ENCODE measurements at places on chromosomes 2 and 18.

DNA sequence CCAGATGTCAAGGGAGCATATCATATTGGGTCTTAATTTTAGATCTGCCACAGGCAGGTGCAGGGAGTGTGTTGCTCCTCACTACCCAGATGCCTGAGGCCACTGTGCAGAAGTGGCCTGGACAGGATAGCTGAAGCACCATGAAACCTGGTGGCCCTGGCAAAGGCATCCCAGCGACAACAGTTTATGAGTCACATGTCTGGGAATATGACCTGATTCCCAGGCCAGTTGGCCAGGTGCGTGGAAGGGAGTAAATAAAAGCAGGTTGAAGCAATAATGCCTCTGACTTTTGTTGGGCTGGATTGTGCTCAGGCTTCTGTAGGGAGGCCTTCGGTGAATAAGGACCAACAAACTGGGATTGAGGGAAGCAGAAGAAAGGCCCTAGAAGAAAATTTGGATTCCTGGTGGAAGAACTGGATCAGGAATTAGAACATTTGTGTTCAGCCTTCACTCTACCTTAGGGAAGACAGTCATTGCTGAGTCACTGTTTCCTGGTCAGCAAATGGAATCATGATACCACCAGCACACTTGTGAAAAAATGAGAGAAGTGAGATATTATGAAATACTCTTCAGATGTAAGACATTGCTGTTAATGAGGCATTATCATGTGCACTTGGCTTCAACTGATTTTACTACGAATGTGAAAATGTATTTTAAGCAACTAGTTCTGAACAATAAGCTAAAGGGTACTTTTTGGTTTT lies 78.4 kb upstream of the ZNF516 start:
- peak; percentile 68 for DNase-seq

GRCh38 chr2:218123986-218124385 lies 1.8 kb upstream of the CXCR2 start:
- DNase-seq: no peak

- no peak for DNase-seq
Observed at GRCh38 chr2:96163768-96164429, 18.7 kb upstream of the DUSP2 start.

- no peak for DNase-seq
Observed at GRCh38 chr2:163751696-163752095, 15.9 kb upstream of the FIGN start.

- DNase-seq: no peak
Observed at GRCh38 chr18:37499044-37499443, 66.6 kb downstream of the CELF4 start.

GRCh38 chr2:139805441-139805840 lies 1025.3 kb upstream of the NXPH2 start:
- peak; percentile 5 for DNase-seq

DNA sequence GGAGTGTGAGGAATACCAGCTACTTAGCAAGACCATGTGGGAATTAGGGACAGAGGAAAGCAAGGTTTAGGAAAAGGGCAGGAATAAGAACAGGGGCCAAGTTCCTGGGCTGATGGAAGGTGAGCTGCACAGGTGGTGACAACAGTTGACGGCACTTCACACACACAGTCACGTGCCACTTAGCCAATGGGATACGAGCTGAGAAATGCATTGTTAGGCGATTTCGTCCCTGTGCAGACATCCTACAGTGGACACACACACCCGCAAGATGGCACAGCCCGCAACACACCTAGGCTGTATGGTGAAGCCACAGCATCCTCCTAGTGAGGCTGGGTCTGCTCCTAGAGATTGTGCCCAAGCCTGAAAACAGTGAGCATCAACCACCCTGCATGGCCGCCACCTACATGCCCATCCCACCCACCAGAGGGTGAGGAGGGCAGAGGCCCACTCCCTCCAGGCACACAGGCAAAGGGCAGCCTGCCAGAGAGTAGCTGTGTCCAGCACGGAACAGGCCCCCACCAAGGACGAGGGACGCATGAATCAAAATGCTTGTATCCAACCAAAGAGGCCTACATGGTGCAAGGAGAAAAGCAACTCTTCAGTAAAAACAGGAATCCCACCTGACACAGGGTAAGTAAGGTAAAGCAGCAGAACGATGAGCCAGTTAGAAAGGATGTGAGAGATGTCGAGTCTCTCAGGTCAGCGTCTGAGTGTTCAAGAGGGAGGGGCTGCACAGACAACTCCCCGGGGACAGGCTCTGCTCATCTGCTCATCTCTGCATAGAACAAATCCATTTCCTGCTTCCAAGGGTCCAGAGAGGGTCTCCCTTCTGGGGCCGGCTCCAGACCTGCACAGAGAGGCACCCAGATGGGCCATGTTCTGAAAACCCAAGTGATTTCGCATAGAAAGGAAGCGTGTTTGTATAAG lies 51.3 kb downstream of the ZNF516 start:
- DNase-seq: no peak

- DNase-seq: no peak
Observed at GRCh38 chr2:38233231-38233983, 143.7 kb downstream of the ATL2 start.

DNA sequence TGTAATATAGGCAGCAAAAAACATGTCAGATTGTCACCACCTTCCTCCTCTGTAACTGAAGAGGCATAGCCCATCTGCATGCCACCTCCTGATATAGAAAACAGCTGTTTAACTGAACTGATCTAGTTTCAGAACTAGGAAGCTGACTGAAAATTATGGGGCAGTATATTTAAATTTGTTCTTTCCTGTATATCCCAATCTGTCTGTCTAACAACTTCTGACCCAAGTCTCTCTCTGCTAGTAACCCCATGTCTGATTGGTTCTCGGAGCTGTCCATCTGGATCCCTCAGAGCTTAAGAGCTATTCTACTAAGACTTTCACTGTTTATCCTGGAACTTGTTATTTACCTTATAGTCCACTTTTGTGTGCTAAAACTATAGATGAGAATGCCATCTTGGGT lies 68.2 kb upstream of the SLC35G4 start:
- no peak for DNase-seq

DNA sequence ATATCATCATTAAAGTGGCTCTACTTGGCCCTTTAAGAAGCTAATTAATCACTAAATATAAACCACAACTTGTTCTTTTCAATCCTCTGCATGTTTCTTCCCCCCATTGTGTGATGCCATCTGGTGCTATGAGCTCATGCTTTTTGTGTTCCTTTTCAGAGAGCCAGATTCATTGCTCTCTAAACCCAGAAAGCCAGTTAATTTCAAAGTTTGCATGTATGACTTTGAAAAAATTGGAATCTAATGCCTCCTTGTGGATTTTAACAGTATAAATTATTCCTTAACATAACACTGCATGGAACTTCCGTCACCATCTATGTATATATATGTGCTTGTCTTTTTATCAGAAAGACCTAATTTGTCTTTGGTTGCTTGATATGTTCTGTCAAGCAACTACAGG lies 31.1 kb downstream of the TMEM178A start:
- no peak for DNase-seq

DNA sequence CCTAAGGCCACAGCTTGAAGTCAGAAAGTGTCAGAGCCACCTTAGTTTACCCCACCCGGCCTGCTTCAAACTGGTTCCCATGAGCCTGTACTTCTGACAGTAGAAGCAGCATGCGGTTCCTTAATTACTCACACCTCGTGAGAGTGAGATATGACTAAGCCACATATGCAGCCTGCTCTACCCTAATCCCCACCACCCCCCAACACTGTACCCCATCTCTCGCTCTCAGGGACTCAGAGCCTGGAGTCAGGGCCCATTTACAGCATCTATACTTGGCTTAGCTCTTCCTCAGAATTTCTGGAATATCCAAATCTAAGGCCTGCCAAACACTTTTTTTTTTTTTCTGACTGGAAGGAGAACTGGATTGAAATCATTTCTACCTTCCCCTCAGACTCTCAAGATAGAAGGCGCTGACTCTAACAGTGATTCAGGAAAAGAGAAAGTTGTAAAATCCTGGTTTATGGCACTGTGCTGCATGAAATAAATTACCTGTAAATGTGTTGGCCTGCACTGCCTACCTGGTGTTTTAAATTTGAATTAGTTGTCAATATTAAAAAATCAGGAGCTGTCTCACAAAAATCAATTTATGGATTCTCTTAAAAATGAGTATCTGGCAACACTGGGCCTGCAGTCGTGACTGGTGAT lies 360.0 kb downstream of the RND3 start:
- DNase-seq: no peak

- DNase-seq: no peak
Observed at GRCh38 chr2:228658998-228659397, 477.5 kb upstream of the SPHKAP start.

GRCh38 chr2:19955544-19956422 lies 34.1 kb downstream of the WDR35 start:
- DNase-seq: peak; percentile 38

- no peak for DNase-seq
Observed at GRCh38 chr18:77373730-77374445, 124.2 kb downstream of the GALR1 start.

DNA sequence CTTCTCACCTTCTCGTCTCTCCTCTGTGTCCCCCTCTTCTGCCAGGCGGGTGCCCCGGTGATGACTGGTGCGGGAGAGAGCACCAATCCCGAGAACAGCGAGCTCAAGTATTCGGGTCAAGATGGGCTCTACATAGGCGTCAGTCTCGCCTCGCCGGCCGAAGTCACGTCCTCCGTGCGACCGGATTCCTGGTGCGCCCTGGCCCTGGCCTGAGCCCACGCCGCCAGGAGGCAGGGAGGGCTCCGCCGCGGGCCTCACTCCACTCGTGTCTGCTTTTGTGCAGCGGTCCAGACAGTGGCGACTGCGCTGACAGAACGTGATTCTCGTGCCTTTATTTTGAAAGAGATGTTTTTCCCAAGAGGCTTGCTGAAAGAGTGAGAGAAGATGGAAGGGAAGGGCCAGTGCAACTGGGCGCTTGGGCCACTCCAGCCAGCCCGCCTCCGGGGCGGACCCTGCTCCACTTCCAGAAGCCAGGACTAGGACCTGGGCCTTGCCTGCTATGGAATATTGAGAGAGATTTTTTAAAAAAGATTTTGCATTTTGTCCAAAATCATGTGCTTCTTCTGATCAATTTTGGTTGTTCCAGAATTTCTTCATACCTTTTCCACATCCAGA lies 31.3 kb downstream of the GATA6 start:
- no peak for DNase-seq

DNA sequence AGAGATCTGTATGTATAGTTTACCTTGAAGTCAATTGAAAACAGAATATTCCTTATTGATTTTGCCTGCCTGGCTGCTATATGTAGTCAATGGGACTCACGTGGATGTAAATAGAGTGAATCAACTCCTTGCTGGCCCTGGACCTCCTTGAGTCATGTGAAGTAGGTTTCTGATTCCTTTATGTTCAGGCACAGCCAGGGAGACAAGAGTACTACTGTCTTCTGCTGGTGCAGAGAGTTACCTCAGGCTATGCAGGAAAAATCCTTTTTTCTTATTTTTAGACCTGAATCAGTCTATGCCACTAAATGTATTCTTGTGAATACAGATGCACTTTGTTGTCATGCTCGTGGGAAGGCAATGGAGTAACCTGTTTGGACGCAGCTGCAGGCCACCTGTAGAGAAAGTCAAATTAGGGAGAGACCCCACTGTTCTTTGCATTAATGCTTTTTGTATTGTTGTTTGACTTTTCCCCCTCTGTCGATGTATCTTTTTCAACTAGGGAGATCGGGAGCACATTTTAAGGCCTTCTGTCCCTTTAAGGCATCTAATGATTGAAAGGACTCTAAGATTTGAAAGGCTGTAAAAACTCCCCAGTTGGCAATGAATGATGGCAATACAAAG lies 473.9 kb downstream of the ARHGAP15 start:
- no peak for DNase-seq

GRCh38 chr18:74996055-74996454 lies 212.9 kb downstream of the PTGR3 start:
- no peak for DNase-seq

DNA sequence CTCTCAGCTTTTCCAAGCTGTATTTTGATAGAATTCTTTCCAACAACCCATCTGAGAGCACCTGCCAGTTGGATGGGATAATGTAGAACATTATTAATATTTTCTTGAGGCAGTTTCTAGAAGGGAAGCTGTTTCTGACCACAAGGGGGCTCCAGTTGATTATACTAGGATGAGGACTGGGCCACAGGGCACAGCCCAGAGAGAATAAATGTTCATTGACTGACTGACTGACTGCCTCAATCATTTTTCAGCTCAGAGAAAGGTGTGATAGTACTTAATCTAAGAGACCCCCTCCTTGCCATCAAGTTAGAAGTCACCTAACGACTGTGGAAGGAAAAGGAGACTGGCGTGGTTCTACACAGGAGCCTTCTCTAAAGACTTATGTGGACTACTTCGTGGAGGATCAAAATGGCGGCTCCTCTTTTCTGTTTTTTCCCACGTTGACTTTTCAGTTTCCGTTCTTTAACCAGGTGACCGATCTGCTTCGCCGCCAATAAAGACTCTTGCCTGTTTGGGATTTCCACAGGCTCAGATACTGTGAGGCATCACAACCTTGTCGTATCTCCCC lies 31.9 kb upstream of the CREG2 start:
- peak; percentile 45 for DNase-seq

GRCh38 chr2:86649119-86649947 lies 25.7 kb upstream of the RNF103 start:
- DNase-seq: no peak

- DNase-seq: no peak
Observed at GRCh38 chr2:215917953-215918620, 95.3 kb downstream of the MREG start.

DNA sequence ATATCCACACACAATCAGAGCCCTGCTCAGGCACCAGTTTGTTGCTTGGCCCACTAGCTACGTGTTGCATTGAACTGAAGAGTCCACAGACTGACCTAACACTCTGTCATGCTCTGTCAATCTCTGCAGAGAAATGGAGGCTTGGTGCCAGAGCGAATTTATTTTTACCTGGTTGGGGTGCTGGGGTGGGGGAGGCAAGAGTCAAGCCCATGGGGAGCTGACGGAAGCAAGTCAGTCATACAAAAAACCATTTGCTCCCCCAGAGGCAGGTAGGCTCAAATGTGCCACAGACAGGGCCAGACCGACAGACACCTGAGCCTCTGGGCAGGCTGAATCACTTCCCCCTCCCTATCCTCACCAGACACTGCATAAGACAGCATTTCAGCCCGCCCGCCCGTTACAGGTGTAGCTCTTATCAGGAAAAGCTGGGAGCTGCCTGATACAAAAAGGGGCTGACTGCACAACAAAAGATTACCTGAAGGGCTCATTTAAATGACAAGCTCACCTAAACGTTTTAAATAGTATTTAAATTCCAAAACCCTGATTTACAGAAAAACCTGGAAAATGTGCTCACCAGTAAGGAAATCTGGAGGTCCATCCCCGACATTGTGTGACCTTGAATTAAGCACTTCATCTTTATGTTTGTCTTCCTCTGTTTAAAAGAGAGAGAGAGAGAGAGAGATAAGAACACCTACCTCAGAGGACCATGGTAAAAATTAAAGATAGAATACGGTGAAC lies 2.1 kb upstream of the PCBP1 start:
- peak; percentile 75 for DNase-seq

DNA sequence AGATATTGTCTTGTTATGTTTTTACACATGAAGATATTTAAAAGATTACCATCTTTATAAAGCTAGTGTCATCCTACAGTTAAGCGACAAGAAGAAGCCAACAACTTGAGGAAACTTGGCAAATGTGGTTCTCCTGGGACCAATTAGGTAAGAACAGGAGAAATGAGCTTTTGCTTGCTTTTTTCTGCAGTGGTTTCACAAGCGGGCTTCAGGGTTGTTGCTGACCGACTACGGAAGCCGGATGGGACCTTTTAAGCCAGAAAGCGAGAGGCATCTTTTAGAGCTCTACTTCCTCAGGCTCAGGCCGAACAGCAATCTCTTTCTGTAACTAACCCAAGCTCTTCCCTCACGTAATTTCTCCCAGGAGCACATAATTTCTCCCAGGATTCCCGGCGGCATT lies 256.5 kb downstream of the CNTNAP5 start:
- no peak for DNase-seq
